ENCODE measurements at places on chromosomes 4 and X.

DNA sequence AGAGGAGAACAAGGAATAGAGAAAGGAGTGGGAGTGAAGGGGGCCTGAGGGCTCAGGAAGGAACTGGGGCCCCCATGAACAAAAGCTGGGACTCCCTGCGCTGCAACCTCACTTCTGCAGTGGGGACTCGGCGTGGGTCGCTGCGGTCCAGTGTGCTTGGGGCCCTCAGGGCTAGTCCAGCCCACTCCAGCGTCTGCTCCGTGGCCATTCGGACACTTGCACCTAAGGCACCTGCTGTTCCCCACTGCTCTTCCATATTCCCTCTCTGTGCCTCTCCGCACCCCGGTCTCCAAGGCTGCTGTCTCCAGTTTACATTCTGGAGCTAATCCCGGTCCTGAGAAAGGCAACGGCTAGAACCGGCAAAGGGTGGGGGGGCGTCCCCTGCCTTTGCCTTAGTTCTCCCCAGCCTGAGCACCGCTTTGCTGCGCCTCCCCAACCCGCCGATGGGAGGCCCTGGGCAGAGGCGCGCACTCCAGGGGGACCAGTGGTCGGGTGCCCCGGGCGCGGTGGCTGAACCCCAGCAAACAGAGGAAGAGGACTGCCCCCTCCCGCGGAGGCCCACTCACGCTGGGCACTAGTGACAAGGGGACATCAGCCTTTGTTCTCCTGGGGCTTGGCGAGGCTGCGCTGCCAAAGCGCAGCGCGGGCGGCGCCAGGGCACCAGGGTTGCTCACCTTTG lies 327.7 kb upstream of the F9 start:
- DNase-seq: no peak

- no peak for DNase-seq
Measured at GRCh38 chrX:16212024-16212423, 44.7 kb downstream of the MAGEB17 start.

DNA sequence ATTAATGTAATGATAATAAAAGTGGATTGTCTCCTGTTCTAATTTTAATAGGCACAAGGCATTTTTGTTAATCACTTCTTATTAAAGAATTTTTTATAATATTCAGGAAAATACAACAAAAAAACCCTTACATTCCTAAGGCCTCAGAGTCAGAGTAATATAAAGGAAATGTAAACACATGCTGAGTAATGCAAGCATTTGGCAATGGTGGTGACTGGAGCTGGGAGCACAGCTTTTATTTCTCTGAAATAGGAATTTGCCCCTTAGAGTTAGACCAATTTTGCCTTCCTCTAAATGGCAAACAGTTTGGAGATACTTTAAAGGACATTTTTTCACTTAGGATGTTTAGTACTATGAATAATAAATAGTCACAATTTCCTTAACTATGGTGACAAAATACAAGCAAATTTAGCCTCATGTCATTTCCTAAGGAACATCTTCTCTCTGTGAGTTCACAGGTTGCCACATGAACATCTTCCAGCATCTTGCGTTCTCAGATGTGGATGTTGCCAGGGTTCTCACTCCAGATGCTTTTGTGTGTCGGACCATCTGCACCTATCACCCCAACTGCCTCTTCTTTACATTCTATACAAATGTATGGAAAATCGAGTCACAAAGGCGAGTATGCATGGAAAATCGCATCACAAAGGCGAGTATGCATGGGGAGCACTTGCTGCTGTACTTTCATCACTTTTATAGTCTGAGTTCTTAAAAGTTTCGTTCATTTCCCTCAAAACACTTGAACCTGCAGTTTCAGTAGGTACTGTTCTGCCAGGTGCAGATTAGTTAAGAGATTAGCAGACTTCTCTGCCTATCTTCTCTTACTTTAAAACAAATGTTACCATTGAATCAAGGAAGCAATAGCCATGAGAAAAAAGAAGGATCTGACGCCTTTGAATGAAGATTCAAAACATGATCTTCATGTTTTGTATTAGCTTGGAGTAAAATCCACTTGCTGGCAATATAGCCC lies 15.9 kb upstream of the F11 start:
- DNase-seq: no peak

DNA sequence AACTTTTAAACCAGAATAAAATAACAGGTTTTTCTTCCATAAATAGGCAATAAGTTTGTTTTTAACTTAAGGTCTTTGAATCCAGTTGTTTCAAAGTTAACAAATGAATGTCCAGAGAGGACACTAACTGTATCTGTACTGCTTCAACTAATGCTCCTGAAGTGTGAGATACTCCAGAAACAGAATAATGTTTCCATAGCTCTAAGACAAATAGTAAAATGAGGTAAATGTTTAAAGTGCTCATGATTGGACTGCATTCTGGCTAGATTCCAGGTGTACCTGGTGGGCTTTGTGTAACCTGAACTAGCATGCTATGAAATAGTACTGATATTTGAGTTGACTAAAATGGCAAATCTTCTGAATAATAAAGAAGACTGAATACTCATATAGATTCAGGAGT lies 51.7 kb downstream of the METTL14 start:
- no peak for DNase-seq

- peak; percentile 57 for DNase-seq
Measured at GRCh38 chrX:120308959-120309872, 2.0 kb downstream of the TMEM255A start.

DNA sequence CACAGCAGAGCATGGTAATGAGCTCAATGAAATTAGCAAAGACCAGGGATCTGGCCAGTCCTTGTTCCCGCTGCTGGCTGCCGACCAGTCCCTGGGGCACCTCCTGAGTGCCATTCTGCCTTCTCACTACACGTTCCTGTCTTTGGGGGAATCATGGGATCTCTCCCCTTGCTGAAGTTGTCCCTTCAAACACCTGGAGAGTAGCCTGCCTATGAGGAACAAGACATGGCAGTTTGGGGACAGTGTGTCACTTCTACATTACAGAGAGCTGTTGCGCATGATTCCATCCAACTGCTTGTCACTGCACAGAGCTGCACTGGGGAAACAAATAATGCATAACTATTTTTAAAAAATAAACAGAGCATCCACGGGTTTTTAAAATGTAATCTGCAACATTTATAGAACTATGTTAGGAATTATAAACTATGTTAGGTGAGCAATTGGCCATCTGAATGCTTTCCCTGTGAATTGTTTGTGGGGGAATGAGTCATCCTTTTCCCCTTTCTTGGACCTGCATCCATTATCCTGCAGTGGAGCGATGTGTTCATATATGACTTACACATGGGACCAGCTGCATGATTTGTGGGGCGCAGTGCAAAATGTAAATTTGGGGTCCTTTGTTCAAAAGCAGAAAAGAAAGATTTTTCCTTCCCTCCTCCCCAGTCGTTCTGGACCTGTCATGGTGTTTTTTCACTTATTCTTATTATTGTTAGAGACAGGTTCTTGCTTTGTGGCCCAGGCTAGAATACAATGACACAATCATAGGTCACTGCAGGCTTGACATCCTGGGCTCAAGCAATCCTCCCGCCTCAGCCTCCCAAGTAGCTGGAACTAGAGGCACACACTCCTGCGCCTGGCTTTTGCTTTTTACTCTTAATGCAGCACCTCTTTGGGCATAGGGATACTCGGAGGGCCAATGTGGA lies 115.0 kb upstream of the TBL1X start:
- no peak for DNase-seq

- DNase-seq: no peak
Measured at GRCh38 chr4:26871611-26872010, 11.0 kb downstream of the STIM2 start.

DNA sequence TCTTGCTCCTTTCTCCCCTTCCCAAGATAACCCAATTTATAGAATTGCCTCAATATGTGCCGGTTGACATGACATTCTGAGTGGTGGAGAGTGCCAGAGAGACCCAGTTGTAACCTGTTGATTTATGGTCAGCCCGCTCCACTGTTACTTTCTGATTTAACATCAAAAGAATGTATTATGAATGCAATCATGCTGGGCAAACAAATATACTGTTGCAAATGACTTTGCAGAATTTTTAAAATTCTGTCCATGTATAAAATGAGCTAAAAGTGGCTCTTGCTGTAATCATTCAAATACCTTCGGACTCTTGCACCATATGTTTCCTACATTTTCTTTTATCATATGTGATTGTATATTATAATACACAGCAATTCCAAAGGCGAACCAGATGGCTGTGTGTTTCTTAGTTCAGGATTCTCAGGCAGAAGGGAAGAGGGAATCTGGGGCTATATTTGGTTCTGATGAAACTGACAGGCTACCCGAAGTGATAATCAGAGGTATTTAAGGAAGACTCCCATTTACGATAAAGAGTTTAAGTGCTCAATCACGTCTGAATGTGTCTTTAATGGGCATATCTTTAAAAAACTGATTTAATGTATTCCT lies 131.7 kb downstream of the CLCN4 start:
- DNase-seq: no peak

GRCh38 chr4:182923366-182923765 lies 6.2 kb upstream of the DCTD start:
- DNase-seq: no peak

- peak; percentile 82 for DNase-seq
Measured at GRCh38 chrX:149631234-149632165, at the start of gene TMEM185A. TSS of gene TMEM185A (minus strand) at chrX:149631792. CDS start at chrX:149631580, 212 bp downstream.

DNA sequence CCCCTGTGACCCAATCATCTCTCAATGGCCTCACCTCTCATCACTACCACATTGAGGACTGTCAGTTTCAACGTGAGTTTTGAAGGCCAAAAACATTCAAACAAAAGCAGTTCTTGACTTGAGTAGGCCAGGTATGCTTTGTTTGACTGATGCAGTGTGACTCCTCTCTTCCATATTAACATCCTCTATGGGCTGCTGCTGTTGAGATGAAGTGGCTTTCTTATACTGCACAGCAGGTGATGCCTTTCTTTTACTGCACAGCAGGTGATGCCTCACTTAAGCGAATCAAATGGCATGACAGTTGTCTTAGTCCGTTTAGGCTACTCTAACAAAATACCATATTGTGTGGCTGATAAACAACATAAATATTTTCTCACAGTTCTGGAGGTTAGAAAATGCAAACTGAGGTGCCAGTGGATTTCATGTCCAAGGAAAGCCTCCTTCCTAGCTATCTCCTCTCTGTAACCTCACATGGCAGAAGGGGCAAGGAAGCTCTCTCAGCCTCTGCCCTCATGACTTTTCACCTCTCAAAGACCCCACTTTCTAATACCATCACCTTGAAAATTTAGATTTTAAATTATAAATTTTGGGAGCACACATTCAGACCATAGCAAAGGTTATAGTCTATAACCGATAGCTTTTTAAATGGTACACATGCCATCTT lies 2267.9 kb upstream of the AGA start:
- no peak for DNase-seq

DNA sequence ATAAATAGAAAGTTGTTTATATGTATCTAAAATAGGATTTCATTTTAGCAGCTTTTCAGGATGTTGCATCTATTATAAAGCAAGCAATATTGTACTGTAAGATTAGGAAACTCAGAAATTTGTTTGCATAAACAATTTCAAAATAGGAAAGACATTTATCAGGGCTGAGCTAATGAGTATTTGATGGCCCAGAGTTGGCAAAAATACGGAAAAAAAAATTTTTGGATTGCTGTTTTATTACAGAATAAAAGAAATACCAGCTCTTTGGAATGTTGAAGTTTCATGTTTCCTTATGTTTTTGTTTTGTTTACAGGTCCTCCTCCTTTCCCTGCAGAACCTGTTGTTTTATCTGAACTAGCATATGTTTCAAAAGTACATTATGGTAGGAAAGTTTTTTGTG lies 14.5 kb downstream of the ADAD1 start:
- no peak for DNase-seq

DNA sequence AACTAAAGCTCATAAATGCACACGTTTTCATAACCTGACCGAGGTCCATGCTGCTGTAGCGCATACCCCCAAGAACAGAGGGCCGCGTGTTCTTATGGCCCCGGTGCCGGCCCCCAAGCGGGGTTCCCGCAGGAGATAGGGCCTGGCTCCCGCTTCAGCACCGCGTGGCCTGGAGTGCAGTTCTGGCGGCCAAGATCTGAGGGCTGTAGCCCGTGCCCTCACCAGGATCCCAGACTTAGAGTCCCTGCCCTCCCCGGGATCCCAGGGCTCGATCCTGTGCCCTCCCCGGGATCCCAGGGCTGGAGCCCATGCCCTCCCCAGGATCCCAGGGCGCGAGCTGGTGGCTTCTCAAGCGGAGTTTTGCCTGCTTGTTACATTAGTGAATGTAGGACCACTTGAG lies 1.0 kb upstream of the GRPEL1 start:
- no peak for DNase-seq

GRCh38 chrX:500481-501010 lies 113.8 kb upstream of the PPP2R3B start:
- no peak for DNase-seq

DNA sequence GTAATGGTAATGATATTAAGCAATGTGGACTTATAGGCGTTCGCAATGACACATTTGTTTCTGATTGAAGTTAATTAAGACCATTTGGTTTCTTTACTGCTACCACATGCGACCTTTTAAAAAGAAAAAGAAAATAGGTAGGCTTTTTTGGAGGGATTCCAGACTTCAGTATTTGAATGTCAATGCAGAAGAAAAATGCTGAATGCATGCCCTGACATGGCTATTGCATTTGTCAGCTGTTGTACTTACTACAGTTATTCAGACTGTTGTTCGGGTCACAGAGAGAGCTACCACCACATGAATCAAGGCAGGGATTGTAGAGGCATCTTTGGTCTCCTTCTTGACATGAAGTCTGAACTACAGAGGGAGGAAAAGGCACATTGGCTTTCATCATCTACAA lies 163.7 kb downstream of the CORIN start:
- DNase-seq: no peak

DNA sequence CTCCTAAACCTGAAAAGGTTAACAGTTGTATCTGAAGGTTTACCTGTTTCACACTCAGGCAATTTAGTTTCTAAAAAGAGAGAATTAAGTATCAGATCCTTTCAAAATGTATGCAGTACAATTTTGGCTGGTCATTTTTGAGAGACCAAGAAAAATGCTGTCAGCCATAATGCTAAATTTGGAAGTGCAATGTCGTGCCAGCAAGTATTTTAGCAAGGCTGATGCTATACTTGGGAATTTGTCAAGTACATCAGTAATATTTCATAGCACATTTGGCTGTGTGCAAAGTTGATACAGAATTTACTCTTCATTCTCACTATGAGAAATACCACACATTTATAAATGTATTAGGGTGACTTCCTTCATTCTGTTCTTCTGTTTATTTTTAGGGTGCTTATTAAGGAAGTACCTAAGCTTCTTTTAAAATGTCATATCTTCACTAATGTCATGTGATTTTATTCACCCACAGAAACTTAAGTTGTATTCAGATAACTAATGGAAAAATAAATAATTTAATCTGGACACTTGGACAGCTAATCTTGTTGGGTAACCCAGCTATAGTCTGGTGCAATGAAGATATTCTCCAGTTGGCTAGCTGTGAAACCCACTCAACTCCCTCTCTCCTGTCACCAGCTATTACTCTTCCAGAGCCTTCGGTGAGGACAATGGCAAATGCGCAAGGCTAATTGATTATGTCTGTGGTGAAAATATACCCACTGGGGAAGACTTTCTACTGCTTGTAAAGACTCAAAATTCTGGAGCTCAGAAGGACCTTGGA lies 84.2 kb upstream of the TLL1 start:
- no peak for DNase-seq

DNA sequence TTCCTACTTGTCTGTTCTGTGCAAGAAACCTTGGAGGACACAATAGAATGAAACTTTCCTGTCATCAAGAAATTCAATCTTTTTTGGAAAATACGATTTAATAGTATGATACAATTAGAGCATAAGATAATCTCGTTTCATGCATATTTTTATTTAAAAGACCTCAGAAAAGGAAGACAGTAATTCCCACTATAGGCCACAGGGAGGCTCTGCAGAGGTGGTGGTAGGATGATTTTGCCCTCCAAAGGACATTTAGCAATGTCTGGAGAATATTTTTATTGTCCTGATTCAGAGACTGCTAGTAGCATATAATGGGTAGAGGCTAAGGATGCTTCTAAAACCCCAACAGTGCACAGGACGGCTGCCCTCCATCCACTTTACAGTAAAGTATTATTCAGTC lies 68.7 kb downstream of the PAK3 start:
- DNase-seq: no peak

Measured in Right ventricle myocardium superior (tissue), 1 donor.